ENCODE measurements at places on chromosomes 16 and 17. TPM values are rescaled to one million over a fixed set of nuclear protein-coding genes. Genes with fewer than 3 reads are reported as not detected.

DNA sequence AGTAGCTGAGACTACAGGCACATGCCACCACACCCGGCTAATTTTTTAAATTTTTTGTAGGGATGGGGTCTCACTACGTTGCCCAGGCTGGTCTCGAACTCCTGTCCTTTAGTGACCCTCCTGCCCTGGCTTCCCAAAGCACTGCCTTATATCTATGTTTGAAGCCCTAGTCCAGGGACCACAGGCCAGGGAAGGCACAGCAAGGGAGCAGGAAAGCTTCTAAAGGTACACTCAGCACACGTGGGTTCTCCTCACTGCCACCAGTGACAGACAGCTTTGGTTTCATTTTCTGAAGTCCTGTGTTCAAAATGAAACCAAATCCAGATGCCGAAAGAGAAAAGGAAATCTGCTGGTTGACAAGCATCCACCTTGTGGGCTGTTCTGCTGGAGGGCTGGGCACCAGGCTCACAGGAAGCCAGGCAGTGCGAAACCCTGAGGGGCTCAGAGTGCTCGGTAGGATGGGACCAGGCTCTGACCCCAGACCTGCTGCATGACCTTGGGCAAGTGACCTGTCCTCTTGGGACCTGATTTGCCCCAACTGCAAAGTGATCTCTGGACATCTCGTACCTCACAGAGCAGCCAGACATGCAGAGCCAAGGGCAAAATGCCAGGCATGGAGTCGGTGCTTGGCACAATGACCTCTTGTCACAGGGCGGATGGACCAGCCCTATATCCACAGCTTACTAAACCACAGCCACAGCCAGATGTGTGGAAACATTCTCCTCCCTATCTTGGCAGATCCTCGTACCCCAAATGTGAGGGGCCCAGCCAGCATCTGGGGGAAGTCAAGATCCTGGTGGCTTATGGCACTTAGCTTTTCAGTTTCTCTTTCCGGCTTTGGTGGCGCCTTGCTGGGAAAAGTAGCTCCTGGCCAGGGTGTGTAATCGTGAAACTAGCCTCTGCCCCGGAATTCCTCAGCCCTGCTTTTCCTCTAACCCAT, 2.8 kb upstream of the SOCS1 start:
- peak; percentile 54 for DNase-seq

DNA sequence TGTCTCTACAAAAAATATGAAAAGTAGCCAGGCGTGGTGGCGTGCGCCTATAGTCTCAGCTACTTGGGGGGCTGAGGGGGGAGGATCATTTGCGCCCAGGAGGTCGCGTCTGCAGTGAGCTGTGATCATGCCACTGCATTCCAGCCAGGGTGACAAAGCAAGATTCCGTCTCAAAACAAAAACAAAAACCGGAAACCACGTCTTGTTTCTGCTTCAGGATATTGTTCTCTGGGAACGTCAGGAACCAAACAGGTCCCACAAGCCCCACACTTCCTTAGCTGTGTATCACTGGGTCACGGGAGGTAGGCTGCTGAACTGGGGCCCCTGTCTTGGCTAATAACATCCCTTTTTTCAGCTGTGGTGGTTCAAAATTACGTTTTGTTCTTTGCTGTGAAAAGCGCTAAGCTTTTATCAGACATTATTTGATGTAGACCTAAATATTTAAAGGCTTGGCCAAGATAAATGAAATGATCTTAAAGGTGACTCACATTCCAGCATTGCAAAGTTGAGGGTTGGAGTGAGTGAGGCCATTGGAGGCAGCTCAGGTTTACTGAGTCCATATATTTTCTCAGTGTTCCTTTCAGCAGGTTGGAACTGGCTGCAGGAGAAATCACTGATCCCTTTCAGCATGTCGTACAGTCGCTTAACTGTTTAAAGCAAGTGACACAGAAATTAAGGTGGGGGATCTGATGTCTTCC, 16.4 kb upstream of the SEC14L1 start:
- DNase-seq: no peak

DNA sequence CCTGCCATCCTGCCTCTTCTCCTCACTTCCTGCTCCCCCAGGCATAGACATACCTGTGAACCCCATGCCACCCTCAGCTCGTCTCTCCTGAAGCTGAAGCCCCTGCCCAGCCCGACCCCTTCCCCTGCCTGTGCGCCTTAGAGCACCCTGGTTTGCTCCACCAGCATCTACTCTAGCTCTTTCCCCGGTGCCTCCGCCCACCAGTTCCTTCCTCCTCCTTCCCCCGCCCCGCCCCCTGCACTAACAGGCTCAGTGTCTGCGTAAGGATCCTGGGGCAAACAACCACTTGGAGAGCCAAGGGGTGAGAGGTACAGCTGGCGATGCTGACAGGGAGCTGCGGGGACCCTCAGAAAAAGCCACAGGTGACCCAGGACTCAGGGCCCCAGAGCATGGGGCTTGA, 1.9 kb downstream of the GPR142 start:
- DNase-seq: peak; percentile 51

GRCh38 chr17:35099908-35100307, 19.8 kb downstream of the RAD51D start:
- no peak for DNase-seq

DNA sequence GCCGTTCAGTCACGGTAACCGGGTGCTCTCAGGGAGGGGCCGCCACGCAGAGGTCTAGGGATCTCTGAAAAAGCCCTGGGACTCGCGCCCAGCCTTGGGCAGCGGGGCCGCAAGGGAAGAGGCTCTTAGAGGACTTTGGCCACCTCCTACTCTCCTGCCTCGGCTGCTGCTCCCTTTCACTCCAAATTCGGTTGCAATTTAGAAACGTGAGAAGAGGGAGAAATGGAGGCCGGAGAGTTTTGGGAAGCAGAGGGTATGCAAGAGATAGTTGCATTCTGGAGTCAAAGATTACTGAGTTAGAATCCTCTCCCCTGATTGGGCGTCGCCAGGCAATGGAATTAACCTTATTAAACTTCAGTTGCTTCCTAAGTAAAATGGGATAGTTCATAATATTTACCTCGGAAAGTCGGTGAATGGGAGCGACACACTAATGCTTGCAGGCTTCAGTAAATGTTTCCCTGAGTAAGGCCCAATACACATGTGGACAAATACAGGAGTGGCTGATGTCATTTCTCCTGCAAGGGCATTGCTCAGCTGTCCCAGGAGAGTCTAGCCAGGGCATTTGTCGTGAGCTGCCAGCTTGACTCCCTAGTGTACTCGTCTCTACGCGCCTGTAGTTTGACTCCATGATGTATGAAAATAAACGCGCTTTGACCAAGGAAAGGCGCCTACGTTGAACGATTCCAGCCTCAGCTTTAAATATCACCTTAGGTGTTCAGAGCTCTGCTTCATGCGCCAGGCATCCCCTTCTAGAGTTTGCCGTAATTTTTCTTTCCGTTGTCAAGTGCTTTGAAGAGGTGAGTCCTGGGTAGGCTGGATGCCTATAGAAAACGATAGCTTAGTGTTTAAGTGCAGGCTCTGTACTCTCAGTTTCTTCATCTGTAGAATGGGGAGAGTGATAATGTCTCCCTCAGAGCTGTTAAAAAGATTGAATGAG, 667 bp downstream of the OGFOD1 start:
- peak; percentile 26 for DNase-seq

DNA sequence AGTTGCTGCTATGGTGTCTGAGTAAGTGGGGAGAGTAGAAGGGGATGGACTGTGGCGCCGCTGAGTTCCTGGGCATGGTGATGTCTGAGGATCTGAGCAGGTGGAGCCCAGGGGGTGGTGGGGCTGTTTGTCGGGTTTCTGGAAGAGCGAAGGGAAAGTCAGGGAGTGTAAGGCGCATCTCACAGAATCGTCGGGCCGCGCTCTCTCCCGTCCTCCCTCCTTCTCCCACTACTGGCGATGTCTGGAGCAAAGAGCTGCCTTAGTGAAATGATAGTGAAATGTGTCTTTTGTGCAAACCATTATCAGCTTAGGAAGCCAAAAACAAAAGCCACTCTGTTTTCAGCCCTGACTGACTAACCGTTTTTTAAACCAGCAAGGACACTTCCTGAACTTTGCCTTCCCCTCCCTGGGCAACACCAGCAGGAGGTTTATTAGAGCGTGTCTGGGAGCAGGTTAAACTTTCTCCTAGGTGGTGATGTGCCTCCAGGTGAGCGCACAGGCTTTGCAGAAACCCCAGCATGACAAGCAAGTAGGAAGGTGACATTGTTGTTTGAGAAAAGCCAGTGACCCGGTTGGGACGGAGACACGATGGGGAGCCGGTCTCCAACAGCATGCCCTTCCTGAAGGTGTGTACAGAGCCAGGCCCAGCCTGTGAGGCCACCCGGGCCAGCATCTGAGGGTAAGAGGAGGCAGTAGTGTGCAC, 49.1 kb downstream of the RAB11FIP3 start:
- DNase-seq: peak; percentile 55

DNA sequence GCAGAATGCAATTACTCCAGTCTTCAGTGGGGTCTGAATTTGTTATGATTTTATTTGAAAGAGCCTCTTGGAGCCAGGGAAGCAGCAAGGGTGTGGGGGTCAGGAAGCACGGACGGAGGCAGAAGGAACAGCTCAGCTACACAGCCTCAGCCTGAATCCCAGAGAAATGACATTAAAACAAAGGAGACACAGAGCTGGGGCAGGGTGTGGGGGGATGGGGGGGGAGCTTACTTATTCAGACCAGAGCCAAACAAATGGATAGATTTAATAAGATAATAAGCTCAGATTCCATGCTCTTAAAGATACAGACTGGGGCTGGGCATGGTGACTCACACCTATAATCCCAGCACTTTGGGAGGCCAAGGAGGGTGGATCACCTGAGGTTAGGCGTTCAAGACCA, 195.3 kb downstream of the ZNF423 start:
- no peak for DNase-seq

GRCh38 chr17:65511316-65511715, 50.1 kb downstream of the AXIN2 start:
- no peak for DNase-seq

DNA sequence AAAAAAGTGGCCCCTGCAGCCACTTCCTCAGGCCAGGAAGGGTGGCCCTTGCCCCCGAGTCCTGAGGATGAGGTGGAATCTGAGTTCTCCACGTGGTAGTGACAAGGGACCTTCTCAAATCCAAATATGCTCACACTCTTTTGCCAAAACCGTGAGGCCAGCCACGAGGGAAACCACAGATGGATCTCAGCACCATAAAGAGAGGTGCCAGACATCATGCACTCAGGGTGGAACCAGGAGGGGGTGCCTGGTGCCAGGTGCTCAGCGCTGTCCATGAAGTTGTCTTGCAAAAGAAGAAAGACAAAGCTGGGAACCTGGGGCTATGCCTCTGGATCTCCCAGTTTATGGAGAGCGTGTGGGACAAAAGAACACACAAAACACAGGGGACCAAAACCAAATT, 45.2 kb upstream of the MED9 start:
- DNase-seq: no peak

The TEFM gene
- total RNA-seq: 1.8 TPM

The KRT23 gene
- not detected for total RNA-seq

The CNGB1 gene
- total RNA-seq: 0.14 TPM

The ATP2C2 gene
- total RNA-seq: 164 TPM

The ARHGDIG gene
- total RNA-seq: not detected

The G6PC1 gene
- total RNA-seq: 0.32 TPM
